ENCODE measurements at places on chromosomes 1 and 21.
A peak's percentile ranks its signal among the peaks of the same experiment; 100 is the strongest.

DNA sequence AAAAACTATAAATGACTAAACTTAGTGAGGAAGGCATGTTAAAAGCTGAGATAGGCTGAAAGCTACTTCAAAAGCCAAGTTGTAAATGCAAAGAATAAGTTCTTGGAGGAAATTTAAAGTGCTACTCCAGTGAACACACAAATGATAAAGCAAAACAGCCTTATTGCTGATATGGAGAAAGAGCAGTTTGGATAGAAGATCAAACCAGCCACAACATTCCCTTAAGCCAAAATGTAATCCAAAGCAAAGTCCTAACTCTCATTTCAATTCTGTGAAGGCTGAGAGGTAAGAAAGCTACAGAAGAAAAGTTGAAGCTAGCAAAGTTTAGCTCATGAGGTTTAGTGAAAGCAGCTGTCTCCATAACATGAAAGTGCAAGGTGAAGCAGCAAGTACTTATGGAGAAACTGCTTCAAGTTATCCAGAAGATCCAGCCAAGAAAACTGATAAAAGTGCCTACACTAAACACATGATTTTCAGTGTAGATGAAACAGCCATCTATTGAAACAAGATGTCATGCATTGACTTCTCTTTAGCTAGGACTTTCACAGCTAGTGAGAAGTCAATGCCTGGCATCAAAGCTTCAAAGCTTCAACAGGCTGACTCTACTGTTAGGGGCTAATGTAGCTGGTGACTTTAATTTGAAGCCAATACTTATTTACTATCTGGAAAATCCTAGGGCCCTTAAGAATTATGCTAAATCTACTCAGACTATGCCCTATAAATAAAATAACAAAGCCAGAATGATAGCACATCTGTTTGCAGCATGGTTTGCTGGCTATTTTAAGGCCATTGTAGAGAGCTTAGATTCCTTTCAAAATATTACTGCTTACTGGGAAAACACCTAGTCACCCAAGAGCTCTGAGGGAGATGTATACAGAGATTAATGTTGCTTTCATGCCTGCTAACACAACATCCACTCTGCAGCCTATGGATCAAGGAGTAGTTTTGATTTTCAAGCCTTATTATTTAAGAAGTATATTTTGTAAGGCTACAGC lies 188.6 kb downstream of the EIF4G3 start:
- no peak for DNase-seq

DNA sequence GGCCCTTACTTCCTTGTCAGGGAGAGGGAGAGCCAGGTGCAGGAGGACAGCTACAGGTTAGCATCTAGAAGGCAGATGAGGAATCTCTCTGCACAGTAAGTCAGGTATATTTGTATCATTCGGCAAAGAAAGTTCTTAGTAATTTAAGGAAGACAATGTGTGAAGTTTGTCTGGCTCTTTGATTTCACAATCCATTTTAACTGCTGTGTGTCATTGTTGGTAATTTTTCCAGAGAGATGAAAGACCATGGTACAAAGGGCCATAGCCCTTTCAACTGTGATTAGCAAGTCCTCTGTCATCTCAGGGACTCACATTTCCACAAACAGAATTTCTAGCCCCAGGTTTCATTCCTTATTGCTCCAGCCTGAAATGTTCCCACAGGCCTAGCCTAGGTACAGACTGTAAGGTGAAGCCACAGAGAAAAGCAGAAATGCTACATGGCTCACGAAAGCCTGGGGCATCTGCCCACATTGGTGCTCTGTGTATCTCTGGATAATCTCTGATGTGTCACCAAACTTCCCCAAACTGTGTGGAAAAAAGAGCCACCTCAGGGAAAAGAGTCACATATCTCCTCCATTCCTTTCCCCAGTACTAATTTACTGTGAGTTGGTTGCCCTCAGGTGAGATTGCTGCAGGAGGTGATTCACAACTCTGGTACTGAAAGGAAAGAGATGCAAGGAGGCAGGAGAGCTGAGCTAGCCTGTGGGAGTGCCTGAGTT lies 70.6 kb downstream of the SYT6 start:
- no peak for DNase-seq

DNA sequence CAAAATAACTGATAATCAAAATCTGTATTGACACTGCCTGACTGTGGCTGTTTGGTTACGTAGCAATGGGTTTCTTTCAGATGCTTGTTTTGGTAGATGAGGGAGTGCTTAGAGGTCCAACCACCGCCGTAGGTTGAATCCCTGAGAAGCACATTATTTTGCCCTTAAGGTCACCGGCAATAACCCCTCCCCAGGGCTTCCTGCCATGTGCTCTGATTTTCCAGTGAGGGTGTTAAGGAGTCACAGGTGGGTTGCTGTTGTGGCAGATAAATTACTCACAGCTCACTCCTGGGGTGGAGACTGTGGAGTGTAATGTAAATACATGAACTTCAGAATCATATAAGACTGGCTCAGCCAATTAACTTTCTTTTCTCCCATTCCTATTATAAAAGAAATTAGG lies 81.5 kb upstream of the ZP4 start:
- no peak for DNase-seq

GRCh38 chr1:5428351-5428750 lies 563.9 kb downstream of the NPHP4 start:
- DNase-seq = no peak

DNA sequence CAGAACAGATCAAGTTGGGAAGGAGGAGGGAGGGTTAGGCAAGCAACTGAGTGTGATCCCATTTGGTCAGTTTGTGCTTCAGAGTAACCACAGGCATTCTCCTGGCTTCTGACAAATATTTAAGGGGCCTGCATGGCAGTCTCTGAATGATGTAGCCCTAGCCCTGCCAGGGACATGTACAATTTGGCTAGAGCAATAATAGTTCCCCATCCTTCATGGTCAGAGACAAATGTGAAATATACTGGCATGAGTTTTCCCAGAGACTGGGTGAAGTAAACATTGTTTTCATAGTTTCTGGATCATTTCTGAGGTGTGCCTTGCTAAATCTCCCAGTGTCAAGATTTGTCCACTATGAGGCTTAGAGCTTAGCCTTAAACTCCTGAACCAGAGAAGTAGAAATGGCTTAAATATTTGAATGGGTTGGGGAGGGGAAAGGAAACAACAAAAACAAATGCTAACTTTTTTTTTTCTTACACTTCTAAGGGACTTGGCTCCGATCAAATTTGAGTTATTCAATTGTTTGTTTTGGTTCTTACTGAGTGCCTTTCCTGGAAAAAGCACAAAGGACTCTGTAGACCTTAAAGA lies 42.0 kb upstream of the UBE2U start:
- DNase-seq = no peak

- DNase-seq = no peak
Observed at GRCh38 chr1:236351875-236352573, 42.1 kb upstream of the EDARADD start.

DNA sequence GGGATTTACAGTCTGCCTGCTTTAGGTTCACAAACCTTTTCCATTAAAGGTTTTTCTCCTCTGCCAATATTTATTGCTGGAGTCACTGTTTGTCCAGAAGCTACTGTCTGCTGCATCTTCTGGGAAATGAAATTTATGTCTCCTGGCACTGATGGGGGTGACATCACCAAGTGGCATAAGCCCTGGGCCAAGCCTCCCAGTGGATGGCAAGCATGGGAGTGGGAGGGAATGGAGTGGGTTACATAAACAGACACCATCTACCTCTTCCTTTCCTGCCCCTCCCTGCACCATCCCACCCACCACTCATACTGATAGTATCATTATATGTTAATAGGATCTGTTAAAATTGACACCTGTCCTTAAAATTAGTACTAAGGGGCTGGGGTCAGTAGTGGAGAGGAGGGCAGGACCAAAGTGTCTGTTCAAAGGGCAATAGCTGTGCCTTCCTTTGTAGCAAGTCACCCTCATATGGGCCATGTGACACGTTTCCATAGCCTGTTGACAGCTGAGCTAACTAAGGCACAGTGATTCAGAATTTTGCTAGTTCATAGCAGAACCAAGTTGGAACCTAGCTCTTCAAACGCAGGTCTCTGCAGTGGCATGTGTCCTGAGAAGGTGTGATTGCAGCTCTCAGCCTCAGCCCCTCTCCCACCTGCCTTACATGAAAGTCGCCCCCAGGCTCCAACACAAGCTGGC lies 71.0 kb downstream of the MAB21L3 start:
- no peak for DNase-seq

- no peak for DNase-seq
Observed at GRCh38 chr1:214422137-214422671, 129.2 kb downstream of the PTPN14 start.

DNA sequence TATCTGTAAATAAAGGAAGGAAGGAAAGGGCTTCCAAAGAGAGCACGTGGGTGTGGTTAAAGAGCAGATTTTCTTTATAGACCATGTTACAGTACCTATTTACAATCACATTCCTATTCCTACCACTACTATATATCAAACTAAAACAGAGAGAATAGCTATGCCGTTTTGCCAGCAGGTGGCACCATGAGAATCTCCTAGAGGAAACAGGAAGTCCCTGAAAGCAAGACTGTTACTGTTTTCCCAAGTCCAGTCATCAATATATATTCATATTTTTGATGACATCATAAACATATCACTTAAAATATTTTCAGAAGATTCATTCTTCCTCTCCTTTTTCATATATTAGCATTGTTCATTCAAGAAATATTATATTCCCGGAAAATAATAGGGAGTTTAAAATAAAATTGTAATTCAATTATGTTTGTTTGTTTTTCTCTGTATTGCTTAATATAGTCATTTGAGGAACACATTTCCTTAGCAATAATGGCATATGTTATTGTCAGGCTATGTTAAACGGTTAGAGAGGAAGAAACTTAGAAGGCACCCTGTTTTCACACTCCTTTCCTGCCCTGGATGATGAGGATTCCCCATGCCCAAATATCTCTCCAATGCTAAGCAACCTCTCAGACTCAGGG lies 6.6 kb downstream of the CCDC190 start:
- peak; percentile 5 for DNase-seq

DNA sequence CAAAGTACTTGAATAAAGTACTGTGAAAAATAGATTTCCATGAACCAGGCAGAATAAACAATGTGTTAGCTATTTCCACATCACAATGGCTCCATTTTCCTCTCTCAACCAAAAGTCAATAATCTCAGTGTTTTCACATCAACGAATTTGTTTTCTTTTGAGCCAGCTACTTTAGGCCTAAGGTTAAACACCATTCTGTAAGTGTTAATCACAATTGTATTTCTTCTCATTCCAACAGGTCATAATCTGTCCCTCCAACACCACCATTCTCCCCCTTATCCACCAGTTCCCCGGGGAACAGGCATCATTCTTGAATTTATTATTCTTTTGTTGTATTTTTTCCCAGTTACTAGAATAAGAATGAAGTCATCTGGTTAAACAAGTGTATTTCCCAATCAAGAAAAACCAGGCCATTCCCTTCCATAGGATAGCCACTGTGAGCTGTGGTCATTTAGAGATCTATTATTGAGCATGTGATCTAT lies 66.2 kb upstream of the PALMD start:
- no peak for DNase-seq

- no peak for DNase-seq
Observed at GRCh38 chr1:33123266-33123665, 42.3 kb downstream of the AZIN2 start.

DNA sequence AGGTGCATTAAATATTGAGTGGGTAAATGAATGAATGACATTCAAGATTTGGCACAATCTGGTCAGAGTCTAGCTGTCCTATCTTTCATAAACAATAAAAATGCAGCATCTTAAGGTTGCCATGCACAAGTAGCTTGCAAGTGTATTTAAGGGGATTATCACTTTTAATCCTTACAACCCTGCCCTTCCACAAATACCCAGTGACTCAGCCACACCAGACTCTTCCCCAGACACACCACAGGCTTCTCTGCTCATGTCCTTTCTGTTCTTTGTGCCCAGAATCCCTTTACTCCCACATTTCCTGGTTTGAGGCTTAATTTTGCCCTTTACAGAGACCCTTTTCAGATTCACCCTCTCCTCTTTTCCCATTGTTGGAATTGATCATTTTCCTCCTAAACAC lies 59.8 kb downstream of the KIRREL1 start:
- DNase-seq = no peak

DNA sequence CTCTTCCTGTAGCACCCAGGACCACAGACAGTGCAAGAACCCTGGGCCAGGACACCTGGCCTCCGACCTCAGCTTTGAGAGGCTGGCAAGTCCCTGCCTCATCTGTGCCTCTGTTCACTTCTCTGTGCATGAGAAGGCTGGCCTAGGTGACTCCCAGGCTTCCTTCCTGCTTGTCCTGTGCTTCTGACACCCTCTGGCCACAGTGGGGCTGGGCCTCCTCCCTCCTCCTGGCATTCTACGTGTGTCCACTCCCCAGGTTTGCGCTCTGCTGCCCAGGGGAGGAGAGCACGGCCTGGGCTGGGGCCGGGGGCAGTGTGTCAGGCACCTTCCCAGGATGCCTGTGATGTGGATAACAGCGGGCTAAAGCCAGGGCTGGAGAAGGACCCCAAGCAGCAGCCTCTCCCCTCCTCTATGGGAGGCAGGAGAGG lies 30.3 kb upstream of the PKP1 start:
- DNase-seq = no peak

- no peak for DNase-seq
Observed at GRCh38 chr1:51442198-51442597, 76.9 kb downstream of the EPS15 start.

GRCh38 chr1:66633159-66633558 lies 99.2 kb downstream of the SGIP1 start:
- DNase-seq = no peak

- DNase-seq = no peak
Observed at GRCh38 chr1:32929366-32929765, 28.2 kb upstream of the TMEM54 start.

DNA sequence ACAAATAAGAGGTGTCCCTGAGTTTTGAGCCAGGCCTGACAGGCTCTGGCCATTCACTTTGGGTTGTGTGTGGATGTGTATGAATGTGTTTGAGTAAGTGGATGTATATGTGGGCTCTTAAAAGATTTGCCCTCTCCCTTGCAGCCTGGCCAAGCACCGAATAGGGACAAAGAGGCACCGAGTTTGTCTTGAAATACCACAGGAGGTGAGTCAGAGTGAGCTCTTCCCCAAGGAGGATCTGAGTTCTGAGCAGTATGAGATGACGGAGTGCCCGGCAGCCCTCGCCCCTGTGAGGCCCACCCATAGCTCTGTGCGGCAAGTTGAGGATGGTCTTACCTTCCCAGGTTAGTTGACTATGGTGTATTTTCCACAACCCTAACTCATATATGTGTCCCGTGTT lies 19.0 kb downstream of the KDM4A start:
- DNase-seq = no peak

DNA sequence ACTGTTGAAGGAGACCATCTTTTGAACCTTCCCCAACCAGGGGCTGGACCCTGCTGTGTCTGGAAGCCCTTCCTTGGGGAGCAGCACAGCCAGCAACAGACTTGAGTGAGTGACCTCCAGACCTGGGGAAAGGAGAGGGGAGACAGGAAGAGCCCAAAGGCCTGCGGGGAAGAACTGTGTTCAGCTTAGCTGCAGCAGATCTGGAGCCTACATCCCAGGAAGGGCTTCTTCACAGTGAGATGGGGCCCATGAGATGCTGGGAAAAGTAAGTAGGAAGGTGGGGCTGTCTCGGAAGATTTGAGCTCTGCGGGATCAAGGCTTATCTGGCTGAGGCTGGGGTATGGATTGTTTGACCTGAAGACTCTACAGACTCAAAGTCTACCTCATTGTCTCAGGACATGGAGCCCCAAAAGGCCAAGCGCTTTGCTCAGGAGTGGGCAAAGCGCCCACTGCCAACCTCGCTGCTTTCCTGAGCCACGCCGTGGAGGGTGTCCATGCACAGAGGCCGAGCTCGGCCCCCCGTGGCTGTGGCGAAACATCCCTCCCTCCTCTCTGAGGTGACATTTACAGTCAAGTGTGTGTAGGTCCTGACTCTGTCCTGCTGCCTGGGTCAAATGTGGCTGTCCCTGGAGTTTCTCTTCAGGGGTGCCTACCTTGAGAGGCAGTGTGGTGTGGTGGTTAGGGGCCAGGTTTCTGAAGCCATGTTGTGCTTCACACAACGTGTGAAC lies 24.5 kb downstream of the SPOCD1 start:
- DNase-seq = no peak
